ENCODE measurements at places on chromosomes 7 and 10.

DNA sequence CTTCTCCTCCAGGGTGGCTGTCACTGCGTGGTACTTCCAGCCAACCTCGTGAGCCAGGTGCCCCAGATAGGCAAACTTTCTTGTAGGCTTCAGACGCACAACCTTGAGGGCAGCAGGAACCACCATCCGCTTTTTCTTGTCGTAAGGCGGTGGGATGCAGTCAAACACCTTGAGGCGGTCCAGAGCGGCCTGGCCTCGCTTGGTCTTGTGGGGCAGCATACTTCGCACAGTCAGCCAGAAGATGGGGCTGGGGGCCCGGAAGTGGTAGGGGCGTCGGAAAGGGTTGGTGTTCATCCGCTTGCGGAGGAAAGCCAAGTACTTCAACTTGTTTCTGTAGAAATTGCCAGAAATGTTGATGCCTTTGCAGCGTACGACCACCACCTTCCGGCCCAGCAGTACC is 17.4 kb downstream of the SHOC2 start:
- no peak for DNase-seq

DNA sequence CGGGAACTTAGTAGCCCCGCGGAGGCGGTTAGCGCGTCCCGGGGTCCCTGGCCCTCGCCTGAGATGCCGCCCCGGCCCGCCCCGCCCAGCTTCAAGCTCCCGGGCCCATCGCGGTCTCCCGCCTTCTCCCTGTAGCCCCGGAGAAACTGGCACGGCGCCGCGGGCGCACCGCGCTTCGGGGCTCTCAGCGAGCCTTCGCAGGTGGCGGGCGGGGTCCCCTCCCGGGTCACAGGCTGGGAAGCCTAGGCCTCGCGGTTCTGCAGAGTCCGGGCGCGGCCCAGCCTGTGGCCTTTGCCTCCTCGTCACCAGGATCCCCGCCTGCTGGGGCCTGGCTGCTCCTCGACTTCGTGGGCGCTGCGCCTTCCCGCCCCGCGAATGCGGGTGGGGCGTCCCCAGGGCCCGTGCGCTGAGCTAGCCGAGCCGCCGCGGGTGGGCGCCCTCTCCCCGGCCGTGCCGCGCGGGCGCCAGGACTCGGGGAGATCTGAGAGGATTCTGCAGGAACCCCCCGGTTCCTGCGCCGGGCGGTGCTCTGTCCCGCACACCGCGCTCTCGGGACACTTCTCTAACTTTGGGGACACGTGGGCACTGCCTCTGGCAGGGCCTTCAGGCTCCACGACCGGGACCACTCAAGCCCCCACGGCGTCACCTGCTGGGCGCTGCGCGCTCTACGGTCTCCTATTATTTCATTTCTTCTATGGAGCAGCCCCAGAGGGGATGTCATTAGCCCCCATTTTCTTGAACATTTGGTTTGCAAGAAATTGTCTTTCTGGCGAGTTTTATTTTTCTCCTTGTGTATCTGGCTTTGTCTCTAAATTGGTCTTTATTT is 682 bp upstream of the RGS10 start:
- no peak for DNase-seq

DNA sequence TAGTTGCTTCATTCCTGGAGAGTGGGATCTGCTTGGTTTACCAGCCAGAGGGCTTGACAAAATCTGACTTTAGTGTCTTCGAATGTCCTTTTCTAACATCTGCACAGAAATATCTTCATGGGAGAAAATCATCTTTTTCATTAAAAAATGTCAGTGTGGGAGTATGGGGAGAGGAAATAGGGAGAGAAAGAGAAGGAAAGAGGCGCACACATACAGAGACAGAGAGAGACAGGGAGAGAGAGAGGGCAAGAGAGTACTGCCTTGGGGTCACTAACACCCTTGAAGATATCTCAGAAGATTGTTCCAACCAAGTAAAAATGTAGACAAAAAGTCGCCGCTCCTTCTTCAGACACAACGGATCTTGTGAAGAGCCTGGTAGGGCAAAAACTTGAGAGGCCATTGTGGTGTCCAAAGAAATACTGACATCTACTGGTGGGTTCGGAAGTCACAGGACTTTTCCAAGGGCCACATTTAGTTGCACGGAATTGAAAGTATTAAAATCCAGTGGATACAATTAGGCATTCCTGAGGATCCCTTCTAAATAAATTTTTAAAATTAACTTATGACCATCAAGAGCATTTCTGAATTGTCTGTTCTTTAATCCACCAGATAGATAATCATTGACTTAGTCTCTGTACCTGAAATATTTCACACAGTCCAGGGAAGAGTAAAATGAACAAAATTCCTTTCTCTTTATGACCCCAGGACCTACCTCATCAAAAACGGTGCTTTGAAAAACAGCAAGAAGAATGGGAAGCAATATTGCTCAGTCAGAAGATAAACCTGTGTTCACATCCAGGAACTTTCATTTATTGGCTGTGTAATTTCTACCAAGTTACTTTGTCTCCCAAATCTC is 29.7 kb downstream of the VIM start:
- no peak for DNase-seq

DNA sequence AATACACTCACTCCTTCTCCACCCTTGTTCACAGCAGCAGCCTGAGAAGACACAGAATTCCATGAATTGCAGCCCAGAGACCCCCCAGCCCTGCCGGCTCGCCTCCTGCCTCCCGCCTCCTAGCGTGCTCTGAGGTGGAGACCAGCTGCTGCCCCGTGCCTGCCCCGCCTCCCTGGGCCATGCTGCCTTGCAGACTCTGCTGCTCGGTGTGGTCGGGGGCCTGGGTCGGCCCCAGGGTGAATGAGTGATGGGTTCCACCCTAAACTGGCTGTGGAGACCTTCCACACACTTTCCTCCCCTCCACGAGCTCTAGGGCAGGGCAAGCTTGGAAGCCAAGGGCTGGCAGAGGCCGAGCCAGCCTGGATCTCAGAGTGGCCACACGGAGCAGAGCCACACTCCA is 479.3 kb downstream of the DNAJB6 start:
- DNase-seq, result no peak
